Nasal cavity respiratory epithelium epithelial cell of viscerocranial mucosa (primary cell): ENCODE measurements at places on chromosomes 7 and 10. TPM values are rescaled to one million over a fixed set of nuclear protein-coding genes. Genes with fewer than 3 reads are reported as not detected.

The AUTS2 gene
- 2.7 and 22.4 TPM in 2 replicates for total RNA-seq

The LGI1 gene
- not detected in 2 replicates for total RNA-seq

The EGFR gene
- 152 and 358 TPM in 2 replicates for total RNA-seq

The PSD gene
- total RNA-seq = 0.68 and 0.71 TPM in 2 replicates

The JCAD gene
- total RNA-seq = under 0.01 and 0.43 TPM in 2 replicates

The WNT16 gene
- total RNA-seq = not detected in 2 replicates

The SFXN2 gene
- 2.1 and 2.4 TPM in 2 replicates for total RNA-seq

The PRLHR gene
- not detected in 2 replicates for total RNA-seq

The NUTM2A gene
- total RNA-seq = 0.68 and 0.71 TPM in 2 replicates

The HHEX gene
- under 0.01 and 0.28 TPM in 2 replicates for total RNA-seq

The FRMD4A gene
- total RNA-seq = 2.1 and 8.0 TPM in 2 replicates

The CYP2C9 gene
- total RNA-seq = 0.71 TPM in 1 of 2 replicates, not detected in the other

The DOCK4 gene
- 8.0 and 9.6 TPM in 2 replicates for total RNA-seq

The LIPK gene
- 0.21 and 0.68 TPM in 2 replicates for total RNA-seq

The TMEM236 gene
- under 0.01 and 0.07 TPM in 2 replicates for total RNA-seq

The CFAP43 gene
- under 0.01 and 0.36 TPM in 2 replicates for total RNA-seq

The TSPAN13 gene
- total RNA-seq = 26.6 and 41.0 TPM in 2 replicates

The DPCD gene
- 11.6 and 22.0 TPM in 2 replicates for total RNA-seq

The ADAMTS14 gene
- total RNA-seq = 0.14 and 0.68 TPM in 2 replicates

The ENTPD1 gene
- 0.14 TPM in 1 of 2 replicates, not detected in the other for total RNA-seq

The NEUROG3 gene
- not detected in 2 replicates for total RNA-seq

The ADARB2 gene
- 0.14 TPM in 1 of 2 replicates, not detected in the other for total RNA-seq
